ENCODE measurements at places on chromosomes 7 and 10. TPM values are rescaled to one million over a fixed set of nuclear protein-coding genes. Genes with fewer than 3 reads are reported as not detected.

LRRC17 gene
- total RNA-seq: 110 TPM

SPAG6 gene
- 19.4 TPM for total RNA-seq

DLX5 gene
- total RNA-seq: not detected

MRPS16 gene
- 65.8 TPM for total RNA-seq

GIMAP7 gene
- 3.3 TPM for total RNA-seq

SLC16A9 gene
- total RNA-seq: 108 TPM
